BJ (cell line): ENCODE measurements at places on chromosomes 5 and 9.

DNA sequence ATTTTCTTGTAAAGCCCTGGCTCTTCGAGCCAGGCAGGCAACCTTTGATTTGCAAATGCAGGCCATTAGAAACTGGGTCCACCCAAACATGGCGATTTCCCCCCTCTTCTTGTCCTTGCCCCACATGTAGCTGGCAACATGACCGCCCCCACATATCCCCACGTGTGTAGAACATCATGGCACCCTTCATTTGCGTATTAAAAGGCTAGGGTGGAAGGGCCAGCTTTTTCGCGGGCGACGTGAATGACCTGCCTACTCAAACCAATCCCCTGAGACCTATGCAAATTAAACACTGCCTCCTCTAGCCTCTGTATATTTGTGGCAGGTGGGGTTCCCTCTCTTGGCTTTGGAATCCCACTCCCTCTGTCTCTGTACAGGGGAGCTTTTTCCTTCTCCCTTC lies 107.0 kb upstream of the CLINT1 start:
- no peak for DNase-seq

GRCh38 chr5:167898361-167899042 lies 392.9 kb upstream of the WWC1 start:
- DNase-seq: no peak

GRCh38 chr5:32096891-32097595 lies 77.1 kb downstream of the GOLPH3 start:
- no peak for DNase-seq

DNA sequence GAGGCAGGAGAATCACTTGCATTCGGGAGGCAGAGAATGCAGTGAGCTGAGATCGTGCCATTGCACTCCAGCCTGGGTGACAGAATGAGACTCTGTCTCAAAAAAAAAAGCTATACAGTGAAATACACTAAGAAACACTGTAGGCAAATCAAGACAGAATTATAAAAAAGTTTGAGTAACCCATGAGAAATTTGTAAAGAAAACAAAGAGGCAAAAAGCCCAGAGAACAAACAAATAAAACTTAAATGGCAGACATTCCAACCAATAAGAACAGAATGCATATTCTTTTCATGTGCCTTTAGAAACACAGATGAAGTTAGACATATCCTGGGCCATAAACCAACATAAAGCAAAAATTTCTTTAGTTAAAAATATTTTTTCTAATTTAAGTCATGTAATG lies 30.6 kb downstream of the ZNF169 start:
- DNase-seq: peak; percentile 15

- no peak for DNase-seq
These were observed 10.4 kb downstream of the PTCH1 start for GRCh38 chr9:95506428-95506677.

- no peak for DNase-seq
These were observed 47.3 kb upstream of the ANXA1 start for GRCh38 chr9:73104342-73104741.

DNA sequence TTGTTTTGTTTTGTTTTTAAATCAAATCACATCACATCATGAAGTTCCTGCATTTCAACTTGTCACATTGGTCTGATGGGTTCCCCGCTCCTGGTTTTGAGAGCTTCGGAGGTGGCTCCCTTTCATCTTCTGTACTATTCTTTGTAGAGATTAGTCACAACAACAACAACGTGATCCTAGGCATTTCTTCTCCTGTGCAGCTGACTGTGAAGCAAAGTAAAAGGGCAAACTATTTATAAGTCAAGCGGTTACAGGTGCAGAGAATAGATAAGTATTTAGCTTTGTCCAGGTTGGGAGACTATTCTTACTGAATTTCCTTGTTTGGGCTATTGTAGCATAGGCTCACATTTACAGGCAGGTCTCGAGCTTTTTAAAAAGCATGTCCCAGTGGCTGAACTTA lies 197.7 kb upstream of the CDKN2B start:
- DNase-seq: no peak

DNA sequence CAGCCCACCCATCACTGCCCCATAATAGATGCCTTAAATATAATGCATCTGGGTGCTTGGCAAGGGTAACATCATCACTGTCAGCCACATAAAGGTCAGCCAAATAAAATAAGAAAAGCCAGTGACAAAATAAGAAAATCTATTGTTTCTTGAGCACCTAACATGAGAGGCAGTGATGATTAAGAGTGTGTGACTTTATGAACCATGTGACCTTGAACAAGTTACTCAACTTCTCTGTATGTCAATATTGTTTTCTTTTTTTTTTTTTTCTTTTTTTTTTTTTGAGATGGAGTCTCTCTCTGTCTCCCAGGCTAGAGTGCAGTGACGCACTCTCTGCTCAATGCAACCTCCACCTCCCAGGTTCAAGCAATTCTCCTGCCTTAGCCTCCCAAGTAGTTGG lies 98.7 kb downstream of the CDK5RAP2 start:
- no peak for DNase-seq

DNA sequence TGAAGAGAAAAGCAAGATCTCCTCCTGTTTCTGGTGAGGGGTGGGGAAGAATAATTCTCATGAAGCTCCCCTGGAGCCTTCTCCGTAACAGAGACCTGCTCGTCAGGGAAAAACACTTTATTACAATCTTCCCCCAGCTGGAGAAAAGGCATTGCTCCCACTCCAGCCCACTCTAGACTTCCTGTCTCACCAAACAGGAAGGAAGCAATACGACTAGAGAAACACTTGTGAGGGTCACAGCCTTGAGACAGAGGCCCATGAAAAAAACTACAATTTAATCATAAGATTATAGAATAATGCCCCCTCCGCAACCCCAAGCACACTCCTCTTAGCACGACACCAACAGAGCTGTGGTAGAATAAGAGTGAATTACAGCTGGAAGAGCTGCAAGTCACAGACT lies 197.2 kb upstream of the S1PR3 start:
- no peak for DNase-seq

- DNase-seq: no peak
These were observed 92.5 kb downstream of the FBXW11 start for GRCh38 chr5:171913987-171914273.

- DNase-seq: no peak
These were observed 117.9 kb downstream of the GOLPH3 start for GRCh38 chr5:32055891-32056866.

DNA sequence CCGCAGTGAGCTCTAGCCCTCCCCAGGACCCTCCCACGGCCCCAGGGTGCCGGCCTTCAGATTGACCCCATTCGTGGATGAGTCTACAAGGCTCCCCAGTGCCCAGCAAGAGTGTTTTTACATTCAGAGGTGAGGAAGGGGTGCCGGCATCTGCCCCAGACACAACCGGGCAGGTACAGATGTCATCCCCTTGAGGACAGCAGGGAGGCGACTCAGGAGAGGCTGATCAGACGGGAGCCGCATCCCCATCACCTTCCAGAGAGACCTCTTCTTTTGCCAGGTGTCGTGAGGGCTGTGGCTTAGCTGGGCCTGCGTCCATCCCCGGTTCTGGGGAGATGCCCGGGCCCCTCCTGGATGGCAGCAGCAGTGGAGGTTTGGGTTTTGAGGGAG lies 4.3 kb upstream of the LRRC14B start:
- no peak for DNase-seq

DNA sequence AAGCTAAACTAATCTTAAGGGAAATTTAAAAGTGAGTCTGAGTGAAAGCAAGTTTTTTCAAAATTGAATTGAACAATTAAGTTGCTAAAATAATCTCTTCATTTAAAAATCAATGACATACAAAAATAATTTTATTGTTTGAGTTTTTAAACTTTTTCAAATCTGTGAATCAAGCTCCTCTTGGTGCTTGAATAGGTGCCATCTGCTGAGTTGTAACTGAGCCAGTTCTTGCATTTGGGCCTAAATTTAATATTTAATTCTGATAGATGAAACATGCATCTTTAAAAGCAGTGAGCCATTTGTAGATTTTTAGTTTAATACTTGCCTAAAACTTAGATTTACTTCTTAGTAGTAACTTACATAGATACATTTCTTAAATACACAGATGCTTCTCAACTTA lies 31.8 kb downstream of the SPATA31D1 start:
- no peak for DNase-seq

DNA sequence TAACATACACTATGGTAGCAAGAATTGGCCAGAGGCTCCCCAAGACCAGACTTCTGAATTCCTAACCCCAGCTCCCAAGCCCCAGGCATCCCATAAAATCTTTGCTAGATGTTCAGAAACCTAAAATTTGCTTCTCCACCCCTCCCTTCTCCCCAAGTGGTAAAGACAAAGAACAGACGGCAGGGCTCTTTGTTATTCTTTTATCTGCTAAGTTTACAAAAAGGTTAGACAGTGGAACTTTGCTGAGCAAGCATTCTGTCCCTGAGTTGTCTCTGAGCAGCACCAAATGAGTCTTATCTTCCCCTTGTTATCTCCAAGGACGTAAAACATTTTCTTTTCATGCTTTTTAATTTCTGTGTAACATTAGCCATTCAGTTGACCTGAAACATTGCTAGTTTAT lies 30.2 kb downstream of the TJP2 start:
- DNase-seq: no peak

DNA sequence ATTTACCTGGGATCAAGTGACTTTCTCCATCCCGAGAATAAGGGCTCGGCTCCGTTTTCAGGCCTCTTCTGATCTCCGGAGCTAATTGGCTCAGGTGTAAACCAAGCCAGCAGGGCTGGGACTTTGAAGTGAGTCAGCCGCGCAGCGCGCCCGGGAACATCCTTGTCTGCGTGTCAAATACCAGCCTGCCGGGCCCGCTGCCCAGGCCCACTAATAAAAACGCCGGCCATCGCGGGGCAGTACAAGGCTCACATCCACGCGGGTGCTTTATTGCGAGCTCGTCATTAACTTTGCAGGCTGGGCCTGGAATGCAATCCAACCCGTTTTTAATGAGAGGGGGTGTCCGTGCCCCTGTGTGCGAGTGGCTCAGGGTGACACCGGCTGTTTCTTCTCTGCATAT lies 416.8 kb downstream of the IRX2 start:
- DNase-seq: no peak

DNA sequence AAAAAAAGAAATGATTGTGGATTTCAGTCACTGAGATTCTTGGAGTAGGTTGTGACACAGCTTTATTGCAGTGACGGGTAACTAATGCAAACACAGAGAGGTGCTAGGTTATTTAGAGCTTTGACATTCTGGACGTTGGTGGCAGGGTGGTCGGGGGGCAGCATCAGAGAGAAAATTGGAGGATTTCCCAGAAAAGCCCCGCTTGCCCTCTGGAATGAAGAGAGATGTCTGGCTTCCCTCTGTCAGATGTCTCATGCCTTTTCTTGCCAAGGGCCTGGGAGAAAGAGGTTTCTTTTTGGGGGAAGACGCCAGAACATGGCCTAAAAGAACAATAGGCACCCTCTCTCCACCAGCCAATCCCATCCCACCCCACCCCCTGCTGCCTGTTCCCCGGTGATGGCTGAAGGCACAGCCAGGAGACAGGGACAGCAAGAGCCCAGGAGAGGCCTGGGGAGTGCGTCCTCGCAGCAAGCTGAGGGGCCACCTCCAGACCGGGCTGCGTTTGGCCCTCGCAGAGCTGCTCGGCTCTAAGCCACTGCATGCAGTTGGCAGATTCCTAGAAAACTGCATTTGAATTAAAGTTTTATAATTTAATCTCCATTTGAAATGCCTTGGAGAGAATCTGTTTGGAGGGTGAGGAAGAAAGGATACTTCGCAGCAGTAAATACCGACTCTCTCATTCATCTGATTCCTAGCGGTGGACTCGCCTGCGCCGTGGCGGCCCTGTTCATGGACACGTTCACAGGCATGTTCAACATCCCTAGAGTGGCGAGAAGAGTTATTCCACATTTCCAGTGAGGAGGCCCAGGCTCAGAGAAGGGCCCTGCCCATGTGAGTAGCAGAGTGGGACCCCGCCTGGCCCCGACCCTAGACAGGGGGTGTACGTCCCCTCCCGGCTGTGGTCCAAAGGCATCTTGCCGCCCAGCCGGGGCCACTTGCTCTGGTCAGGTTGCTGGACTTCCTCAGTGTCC lies 55.7 kb downstream of the TSPAN17 start:
- DNase-seq: no peak

DNA sequence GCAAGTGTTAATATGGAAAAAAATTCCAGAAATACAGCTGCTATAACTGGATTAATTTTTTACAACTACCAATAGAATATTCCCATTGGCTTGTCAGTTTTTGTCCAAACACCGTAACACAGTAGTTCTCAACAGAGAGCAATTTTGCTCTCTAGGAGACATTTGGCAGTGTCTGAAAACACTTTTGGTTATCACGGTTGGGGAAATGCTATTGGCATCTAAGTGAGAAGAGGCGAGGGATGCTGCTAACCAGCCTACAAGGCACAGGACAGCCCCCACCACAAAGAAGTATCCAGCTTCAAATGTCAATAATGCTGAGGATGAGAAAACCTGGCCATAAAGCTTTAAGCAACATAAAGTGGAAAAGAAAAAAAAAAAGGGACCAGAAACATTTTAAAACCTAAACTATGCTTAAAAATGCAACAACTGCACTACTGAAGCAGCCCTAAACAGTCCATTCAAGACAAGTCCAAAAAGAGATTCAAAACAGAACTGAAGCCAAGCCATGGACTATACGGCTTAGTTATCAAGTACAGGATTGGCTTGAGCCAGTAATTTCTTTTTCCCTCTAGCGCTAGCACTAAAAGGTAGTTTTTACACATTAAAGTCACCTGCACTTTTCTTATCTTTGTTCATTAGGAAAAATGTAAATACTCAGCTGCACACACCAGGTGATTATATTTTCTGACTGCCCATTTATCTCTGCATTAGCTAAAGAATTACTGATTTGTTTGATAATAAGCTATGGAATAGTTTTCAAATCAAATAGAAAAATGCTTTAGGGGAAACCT lies 83.9 kb downstream of the NR3C1 start:
- DNase-seq: no peak

- DNase-seq: no peak
These were observed 82.6 kb upstream of the PHYKPL start for GRCh38 chr5:178314961-178315820.

GRCh38 chr9:79912318-79913070 lies 340.7 kb downstream of the TLE4 start:
- no peak for DNase-seq

DNA sequence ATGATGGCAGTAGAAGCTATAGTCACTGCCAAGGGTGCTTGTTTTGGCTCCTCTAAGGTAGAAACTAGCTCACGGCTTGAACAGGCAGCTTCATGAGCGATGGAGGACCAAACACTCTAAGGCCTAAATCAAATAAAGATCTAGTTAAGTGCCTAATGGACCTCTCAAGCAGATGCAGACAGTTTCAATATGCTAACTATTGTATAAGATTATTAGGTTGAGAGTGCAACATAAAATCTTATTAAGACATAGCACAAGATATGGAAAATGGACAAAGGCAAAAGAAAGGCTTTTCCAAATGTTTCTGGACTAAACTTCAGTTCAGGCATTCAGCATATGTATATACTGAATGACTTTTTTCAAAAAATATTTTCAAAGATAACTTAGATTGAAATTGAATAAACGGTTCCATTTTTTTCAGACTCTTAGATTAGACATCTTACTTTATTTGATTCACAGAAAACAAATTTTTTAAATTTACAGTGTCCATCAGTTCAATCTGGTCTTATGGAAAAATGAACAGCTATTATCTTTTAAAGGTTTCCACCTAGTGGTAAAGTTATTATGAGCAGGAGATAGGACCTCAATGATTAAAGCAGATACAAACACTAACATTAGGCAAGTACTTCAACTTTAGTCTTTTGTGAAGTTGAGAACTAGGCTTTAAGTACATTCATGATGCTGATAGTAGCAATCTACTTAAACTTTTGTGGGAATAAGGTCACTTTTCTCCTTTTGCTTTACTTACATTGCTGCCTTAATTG lies 1167.7 kb downstream of the MAT2B start:
- DNase-seq: no peak

- peak; percentile 29 for DNase-seq
These were observed 444.8 kb downstream of the BNC2 start for GRCh38 chr9:16425562-16426231.

- peak; percentile 61 for DNase-seq
These were observed 15.9 kb upstream of the RPL26L1 start for GRCh38 chr5:172943283-172943841.
